Stimulated activated naive B cell treated with anti-CD40 and anti-IgM and Interleukin-4, amounts not matched to agents 10 μg/mL and 1 μg/mL and 100 μg/mL, for 72 hours (primary cell): ENCODE measurements at places on chromosomes 7 and 10.

GRCh38 chr10:18554479-18554878 is 96.9 kb downstream of the NSUN6 start:
- no peak for DNase-seq

DNA sequence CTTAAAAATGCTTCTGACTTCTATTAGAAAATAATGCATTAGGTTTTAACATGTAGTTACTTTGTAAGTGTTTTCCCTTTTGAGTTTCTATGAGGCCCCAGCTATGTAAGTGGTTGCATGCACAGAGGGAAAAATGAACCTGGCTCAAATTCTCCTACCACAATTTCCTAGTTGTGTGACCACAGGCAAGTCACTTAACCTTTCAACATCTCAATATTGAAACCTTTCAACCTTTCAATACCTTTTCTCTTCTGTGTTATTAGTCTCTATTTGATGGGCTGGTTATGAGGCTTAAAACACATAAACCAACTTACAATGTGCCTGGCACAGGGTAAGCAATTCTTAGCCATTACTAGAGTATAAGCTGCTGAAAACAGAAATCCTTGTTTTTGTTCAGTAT is 203.0 kb downstream of the KCND2 start:
- no peak for DNase-seq

GRCh38 chr7:124457841-124458240 is 307.8 kb downstream of the GPR37 start:
- no peak for DNase-seq

- no peak for DNase-seq
Observed at GRCh38 chr10:53638006-53638405, 865.4 kb upstream of the MBL2 start.

DNA sequence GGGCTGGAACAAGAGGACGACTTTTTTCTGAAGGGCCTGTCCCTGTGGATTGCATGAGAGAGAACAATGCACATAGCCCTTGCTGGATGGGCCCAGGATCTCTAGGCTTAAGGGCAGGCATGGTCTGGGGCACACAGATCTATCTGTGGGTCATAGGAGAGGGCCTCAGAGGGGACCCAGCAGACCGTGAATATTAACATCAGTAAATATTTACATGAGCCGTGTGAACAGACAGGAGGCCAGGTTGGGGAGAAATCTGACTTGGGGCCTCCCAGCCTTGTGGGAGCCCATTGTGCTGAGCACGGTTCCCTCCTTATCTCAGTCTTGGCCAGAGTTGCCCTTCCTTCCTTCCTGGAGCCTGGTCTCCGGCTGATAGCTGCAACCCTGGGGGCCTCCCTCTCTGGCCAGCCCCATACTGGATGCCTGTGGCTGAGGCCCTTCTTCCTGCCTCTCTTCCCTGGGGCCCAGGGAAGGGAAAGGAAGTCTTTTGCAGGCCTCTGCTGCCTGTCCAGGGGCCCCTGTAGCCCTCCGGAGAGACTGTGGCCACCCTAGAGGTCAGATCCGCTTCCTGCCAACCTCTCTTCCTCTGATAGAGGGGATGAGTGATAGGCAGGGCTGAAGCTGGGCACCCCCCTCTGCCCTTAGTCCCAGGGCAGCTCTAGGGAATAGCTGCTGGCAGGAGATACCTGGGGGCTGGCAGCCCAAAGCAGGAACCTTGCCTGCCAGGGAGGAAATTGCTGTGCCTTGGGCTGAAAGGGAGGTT is 44.5 kb upstream of the TRIM8 start:
- DNase-seq = no peak

DNA sequence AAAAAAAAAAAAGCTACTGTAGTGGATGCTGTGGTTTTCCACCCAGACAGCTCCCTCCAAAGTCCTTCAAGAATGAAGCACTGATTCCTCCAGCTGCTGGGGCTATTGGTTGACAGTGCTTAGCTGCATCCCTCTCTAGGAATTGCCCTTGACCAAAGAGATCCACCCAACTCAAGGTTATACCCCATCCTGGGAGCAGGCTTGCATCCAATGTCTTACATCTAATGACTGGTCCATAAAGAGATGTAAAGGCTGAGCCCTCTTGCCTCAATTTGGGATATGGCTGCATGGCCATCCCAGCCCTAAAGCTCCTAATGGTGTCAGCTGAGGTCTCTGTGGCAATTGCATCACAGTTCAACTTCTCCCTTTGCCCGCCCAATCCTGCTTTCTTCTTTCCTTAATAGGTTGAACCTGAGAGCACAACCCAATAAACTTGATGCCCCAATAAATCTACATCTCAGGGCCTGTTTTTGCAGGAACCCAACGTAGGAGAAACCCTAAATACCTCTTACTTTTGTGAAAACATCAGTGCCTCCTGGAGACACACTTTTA is 4.4 kb downstream of the GPR37 start:
- DNase-seq = no peak

DNA sequence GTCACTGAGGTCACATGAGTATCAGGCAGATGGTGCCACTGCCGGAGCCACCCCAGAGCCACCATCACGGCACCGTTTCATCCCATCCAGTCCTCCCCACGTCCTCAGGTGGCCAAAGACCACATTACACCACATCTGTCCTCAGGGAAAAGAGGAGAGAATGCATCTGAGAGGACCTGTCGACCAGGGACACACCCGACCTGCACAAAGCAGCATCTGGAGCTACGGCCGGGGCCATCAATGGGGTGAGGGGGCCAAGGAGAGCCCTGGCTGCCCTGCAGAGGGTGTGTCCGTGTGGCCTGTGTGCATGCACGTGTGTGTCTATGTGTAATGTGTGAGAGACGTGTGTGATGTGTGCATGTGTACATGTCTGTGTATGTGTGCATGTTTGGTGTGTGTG is 480.6 kb downstream of the DNAJB6 start:
- no peak for DNase-seq

DNA sequence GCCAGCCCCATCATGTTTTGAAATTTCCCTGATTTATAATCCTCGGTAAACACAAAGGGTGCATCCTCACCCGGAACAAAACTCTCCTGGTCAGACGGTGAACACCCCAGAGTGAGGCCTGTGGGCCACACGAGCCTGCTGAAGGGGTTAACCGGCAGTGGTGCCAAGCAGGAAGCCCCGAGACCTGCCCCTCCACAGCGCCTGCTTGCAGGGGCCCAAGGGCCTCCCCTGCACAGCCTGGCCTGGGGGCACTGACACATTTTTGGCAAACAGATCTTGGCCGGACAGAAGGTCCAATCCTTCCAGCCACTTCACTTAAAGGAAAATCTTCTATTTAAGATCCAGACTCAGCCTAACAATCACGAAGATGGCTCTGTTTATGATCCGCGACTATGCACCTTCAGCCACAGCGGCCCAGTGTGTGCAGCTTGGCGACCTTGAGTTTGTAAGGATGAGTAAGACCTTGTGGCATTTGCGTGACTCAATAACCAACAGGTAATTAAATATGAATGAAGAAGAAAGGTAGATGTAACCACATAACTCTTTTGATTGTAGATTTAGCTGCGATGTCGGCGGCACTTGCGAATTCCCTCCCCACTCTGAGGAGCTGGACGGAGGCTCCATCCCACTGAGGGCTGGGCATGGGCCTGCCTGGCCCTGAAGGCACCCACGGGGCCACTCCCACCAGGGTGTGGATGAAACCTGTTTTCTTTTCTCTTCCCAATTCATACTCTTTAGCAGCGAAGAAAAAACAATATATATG is 328.2 kb downstream of the DNAJB6 start:
- DNase-seq = no peak

GRCh38 chr7:100847360-100847759 is 5.2 kb upstream of the SLC12A9 start:
- no peak for DNase-seq

DNA sequence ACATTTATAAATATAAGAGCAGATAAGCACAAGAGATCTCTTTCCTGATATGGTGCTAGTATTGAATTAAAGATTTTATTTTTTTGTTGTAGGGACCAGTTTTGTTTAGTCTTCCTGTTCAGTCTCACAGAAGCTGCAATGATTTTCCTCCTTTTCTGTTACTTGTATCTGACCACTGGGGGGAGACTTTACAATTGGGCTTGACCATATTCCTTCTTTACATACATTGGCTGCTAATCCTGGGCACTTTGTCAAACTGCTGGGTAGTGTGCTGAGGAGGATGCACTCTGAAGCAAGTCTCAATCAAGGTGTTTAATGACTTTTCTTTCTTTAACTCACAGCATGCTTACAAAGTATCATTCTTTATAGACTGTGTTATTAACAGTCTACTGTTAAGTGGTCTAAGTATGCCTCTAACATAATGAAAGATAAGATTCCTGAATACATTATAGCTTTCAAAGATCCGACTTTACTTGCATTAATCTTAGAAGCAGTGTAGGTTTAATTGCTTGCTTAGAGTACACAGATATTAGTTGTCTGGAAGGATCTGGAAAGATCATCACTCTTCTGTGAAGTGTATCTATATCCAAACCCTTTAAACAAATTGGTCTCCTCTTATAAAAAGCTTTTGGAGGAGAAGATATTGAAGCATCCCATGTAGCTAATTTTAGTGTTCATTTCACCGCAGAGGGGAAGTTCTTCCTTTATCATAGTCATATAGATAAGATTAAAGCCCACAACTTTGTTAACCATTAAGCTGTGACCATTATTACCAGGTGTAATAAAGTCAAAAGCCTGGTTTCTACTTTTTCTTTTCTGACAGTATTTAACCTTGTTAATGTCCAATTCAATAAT is 3.1 kb downstream of the PALS2 start:
- DNase-seq = no peak

GRCh38 chr7:101953248-101953819 is 135.9 kb downstream of the CUX1 start:
- DNase-seq = peak; percentile 48

- DNase-seq = no peak
Observed at GRCh38 chr7:28086198-28086597, 94.4 kb downstream of the JAZF1 start.

DNA sequence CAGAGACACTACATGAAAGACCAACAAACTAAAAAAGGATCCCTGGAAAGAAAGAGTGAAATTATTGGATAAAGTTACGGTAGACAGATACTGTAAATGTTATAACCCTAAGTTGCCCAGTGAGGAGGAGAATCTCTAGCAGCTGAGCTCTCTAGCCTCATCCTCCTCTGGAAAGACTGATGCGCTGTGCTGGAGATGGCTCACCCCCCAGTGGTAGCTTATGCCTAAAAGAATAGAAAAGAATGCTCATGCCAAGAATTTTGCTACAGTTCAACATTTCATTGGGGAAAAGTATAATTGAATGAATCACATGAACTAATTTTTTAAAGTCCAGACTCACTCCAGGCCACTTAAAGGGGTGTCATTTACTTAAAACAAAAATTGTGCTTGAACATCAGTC is 50.8 kb upstream of the RNF32 start:
- DNase-seq = no peak
